NCI-H748 treated with DMSO at 0.1 percent for 48 hours (cell line): ENCODE measurements at places on chromosomes 7 and 10.

DNA sequence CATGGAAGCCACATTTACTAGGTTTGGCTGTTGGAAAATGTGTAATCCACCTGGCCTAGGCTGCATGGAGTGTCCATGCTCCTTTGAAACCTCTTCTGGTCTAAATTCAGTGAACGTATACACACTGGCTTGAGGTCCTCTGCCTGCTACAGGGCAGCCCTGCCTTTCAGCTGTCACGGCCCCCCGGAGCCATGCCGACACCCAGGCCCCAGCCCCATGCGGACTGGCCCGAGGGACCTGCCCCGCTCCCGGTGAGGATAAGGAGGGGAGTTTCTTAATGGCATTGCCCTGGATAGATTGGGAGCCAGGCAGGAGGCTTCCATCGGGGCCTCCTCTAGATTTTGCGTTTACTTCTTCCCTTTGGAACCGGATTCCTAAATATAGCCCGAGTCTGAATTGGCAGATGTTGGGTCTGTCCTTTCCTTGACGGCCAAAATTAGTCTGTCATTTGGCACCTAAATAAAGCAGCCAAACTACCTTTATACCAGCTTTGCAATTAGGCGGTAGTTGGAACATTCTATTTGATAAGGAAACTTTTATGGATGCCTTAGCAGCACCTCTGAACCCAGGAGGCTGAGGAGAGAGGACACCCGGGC, 72.1 kb upstream of the SH2B2 start:
- DNase-seq, result no peak

DNA sequence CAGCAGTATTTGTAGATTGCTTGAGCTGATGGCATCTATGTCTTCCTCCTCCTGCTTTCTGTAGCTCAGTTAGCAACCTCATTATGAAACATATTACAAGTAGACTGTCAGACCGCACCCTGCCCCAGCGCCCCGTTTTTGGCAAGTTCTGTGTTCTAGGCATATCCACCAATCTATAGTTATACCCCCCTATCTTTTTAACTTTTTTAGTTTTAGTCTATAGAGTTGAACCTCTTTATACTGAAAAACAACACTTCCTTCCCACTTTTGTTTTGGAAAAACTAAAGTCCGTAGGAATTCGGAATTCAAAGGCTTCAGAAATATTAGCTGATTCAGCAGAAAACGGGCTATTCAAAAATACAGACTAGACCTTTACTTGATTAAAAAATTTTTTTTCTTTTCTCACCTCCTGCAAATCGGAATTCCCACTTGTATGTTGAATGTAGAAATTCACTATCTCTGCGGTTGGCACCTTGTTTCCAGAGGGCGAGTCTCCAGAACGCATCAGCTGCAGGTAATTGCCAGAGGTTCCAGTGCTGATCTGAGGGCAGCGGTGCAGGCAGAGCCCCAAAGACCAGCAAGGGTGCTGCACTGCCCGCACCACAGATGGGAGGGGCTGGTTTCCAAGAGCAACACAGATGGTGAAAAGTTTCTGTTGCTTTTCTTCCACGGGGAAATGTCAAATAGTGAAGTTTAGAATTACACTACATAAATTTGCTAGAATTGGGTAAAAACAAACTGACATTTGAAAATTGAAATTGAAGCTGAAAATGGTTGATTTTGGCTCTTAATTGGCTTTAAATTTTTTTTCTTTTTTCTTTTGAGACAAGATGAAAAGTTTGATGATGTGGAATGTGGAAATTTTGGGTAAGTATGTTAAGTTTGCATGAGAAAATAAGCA, 2.2 kb upstream of the FZD8 start:
- DNase-seq, result no peak

DNA sequence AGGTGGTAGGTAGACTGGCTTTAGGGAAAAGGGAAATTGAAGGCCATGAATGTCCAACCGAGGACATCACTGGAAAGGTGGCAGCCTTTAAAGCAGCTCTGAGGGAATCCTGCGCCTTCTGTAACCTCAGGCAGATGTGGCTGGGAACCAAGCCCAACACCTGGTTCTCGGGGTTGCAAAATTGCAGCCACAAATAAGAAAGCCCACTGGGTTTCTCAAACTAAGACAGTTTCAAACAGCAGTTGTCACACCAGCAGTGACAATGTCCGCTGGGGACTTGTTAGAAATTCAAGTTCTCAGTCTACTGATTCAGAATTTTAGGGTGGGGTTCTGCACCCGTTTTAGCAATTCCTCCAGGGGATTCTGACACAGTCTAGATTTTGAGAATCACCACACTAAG, 42.7 kb upstream of the STEAP1B start:
- no peak for DNase-seq

GRCh38 chr7:148584154-148584827, 6.3 kb upstream of the C7orf33 start:
- no peak for DNase-seq

DNA sequence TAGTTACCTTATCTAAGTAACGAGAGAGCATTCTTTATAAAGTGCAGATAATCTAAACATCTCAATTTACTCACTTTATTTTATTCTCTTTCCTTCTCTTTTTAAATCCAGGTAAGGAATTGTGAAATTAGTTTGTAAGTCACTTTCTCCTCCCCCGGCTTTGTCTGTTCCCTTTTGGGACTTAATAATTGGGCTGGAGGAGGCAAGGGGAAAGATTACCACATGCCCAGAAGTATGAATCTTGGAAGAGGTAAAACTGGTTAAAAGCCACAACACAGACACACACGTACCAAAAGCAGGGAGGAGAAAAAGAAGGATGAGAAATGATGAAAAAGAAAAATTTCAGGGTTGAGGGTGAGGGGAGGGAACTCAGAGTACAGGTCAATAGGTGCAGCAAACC, 63.3 kb upstream of the LRRC17 start:
- DNase-seq, result no peak

DNA sequence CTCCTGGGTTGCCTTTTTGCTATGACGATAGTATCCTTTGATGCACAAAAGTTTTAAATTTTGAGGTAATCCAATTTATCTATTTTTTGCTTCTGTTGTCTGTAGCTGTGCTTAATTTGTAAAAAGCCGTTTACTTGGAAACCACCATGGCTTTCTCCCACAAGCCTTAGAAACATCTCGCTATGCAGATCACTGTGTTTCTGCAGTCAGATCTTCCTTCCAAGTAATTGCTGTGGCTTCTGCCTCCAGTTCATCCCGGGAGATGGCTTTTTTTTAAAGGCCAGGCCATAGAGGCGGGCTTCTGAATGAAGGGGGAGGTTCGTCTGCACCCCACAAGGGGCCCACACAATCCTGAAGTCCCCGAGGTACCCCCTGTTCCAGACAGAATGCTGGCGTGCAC, 48.3 kb upstream of the OCM2 start:
- DNase-seq, result no peak

DNA sequence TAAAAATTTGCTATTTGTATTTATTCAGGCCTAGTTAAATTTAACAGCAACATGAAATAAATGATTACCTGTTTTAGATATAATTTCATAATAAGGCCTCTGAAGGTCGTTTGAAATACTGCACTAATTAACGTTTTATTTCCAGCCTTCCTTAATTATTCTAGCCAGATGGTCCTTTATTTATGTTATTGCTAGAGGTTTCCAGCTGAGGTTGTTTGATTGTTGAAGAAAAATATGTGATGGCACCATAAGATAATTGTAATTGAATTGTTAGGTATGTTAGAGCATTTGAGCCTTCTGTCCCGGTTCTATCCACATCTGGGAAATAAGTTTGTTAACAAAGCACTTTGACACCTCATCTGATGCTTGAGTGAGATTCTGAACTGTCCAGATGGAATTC, 556.1 kb downstream of the ATRNL1 start:
- no peak for DNase-seq

GRCh38 chr7:69199041-69199440, 399.2 kb upstream of the AUTS2 start:
- DNase-seq, result no peak

GRCh38 chr7:135713836-135714470, 14.0 kb downstream of the SLC13A4 start:
- DNase-seq, result no peak

- no peak for DNase-seq
Measured at GRCh38 chr10:104325436-104326435, 12.5 kb downstream of the ITPRIP start.

- no peak for DNase-seq
Measured at GRCh38 chr7:27141137-27141922, 2.2 kb downstream of the HOXA5 start.

GRCh38 chr10:76082232-76082631, 650.8 kb downstream of the LRMDA start:
- no peak for DNase-seq

DNA sequence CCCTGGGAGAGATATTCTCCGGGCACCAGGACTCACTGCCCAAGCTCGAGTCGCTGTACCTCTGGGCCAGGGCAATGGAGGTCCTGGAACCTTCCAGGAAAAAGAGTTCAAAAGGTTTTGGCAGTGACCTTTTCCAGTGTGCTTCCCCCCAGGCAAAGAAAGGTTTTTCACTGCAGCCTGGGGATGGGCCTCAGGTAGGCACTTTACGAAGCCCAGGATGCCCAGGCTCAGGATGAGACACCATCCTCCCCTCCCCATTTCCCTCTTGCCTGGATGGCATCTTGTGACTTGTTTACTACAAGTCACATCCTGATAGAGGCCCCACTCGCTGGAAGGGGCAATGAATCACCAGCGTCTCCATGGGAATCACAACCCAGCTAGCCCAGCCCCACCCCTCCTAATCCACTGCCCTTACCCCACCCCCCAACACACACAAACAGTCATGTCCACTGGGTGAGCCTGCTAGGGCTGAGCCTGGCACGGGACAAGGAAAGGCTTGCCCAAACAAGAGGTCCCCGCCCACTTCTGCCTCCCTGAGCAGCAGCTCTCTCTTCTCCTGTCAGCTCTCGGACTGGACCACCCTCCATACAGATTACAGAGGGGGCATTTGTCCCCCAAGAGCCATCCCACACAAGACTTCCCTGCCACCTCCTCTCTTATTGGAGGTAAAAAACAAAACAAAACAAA, 93.8 kb upstream of the SMNDC1 start:
- DNase-seq, result no peak
